Fibroblast of skin of back (primary cell): ENCODE measurements at places on chromosomes 1 and 21.

GRCh38 chr21:34129039-34129891 lies 55.9 kb downstream of the MRPS6 start:
- peak; percentile 90 for DNase-seq

DNA sequence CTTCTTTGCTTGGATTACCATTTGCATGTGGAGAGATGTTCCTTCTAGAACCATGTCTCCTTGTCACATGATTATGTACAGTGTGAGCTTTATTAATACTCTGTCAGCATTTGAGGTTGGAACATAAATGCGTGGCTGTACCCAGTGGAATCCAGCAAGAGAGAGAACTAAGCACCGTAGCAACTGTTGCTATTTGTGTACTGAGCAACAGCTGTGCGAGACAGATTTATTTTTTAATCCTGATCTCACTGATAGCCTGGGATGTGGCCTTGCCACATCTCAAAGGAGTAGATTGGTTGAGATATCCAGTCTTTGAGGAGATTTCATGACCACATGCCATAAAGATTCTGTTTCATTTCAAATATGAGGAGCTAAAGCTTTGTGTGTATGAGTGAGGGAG lies 43.4 kb downstream of the KIF1B start:
- peak; percentile 81 for DNase-seq

GRCh38 chr1:64703600-64703999 lies 41.3 kb upstream of the RAVER2 start:
- no peak for DNase-seq

- no peak for DNase-seq
Observed at GRCh38 chr21:29078869-29079767, 5.7 kb upstream of the CCT8 start.

GRCh38 chr1:60963167-60963940 lies 119.0 kb upstream of the NFIA start:
- peak; percentile 38 for DNase-seq

DNA sequence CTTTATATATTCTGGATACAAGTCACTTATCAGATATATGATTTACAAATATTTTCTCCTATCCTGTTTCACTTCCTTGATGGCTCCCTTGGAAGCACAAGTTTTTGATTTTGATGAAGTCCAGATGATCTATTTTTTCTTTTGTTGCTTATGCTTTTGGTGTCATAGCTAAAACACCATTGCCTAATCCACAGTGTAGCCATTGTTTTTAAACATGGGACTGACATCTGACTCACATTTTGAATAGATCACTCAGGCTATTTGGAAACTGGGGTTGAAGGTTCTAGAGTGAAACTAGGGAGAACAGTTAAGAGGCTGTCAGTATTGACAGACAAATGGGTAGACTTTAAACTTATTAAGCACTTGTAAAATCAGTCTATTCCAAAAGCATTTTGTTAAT lies 16.6 kb downstream of the AK4 start:
- no peak for DNase-seq

DNA sequence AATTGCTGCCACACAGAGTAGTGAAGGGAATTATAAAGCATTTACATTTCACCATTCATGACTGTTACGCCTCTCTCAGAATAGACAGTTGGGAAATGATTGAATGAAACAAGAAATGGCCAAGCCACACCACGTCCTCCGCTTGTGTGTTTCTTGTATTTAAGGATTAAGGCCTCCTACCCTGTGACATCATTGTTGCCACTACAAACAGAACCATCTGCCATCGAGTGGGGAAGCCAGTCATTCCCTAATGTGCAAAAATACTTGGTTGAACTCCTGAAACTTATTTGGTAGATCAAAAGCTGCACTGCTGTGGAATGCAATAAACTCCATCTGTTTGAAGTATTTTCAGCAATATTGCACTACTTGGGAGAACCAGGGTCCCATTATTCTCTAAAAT lies 99.0 kb upstream of the C1orf105 start:
- peak; percentile 78 for DNase-seq

- no peak for DNase-seq
Observed at GRCh38 chr21:42846221-42846620, 33.1 kb downstream of the WDR4 start.

DNA sequence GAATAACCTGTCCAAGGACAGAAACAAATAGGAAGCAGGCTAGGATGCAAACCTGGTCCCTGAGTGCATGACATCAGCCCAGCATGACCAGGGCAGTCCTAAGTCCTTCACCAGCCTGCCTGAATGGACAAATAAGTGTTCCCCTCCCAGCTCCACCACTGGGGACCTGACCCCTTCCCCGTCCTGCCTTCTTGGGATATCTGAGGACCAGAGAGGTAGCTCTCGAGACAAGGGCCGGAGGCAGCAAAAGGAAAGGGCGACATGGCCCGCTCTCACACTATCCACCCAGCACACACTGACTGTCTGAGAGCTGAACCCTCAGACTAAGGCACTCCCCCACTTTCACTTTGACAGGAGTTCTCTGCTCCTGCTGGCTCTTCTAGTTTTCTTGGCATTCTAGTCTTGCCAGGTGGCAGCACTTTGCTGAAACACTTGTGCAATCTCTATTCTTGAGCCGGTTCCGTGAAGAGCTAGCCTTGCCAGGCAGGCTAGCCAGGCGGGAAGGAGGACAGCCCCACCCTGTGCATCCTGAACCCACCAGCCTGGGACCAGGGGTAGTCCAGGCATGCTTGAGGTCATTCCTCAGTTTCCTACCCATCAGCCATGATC lies 251.1 kb upstream of the RAB4A start:
- no peak for DNase-seq

- DNase-seq, result no peak
Observed at GRCh38 chr1:208799186-208799585, 555.0 kb upstream of the PLXNA2 start.

- DNase-seq, result no peak
Observed at GRCh38 chr21:45161038-45161945, 86.9 kb downstream of the ADARB1 start.

DNA sequence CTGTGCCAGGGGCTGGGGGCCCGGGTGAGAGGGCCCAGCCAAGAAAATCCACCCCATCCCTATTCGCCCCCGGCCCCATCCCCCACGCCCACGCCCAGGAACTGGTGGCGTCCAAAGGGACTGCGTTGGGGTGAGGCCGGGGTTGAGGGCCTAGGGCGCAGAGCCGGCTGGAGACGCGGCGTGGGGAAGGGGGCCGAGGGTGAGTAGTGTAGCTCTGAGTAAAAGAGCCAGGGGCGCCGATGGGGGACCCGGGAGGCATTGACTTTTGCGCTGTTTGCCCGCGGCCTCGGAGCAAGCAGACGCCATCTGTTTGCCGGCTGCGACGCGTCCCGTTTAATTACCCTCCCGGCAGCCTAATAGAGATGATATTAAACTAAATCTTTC lies 3.5 kb upstream of the DMRTA2 start:
- no peak for DNase-seq

- DNase-seq, result peak; percentile 96
Observed at GRCh38 chr1:234963180-234963903, 165.3 kb downstream of the TOMM20 start.

DNA sequence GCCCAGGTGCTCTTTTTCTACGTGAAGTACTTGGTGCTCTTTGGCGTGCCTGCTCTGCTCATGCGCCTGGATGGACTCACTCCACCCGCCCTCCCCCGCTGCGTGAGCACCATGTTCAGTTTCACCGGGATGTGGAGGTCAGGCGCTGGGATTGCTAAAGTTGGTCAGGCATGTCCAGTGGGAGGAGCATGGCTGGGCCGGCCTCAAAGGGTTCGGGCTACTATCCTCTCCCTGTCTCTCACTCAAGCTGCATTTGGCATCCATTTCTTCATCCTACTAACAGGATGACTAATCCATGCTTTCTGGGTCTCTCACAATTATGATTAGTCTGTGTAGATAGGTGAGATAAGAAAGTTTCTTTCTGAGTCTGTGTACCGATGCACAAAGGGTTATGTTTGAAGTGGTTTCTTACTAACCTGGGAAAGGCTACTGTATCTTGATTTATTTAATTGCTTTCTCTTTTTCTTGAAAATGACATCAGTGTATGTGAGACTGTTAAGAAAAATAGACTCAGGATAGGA lies 135.9 kb downstream of the HHAT start:
- no peak for DNase-seq

- no peak for DNase-seq
Observed at GRCh38 chr1:38456531-38456876, 403.1 kb downstream of the RRAGC start.

DNA sequence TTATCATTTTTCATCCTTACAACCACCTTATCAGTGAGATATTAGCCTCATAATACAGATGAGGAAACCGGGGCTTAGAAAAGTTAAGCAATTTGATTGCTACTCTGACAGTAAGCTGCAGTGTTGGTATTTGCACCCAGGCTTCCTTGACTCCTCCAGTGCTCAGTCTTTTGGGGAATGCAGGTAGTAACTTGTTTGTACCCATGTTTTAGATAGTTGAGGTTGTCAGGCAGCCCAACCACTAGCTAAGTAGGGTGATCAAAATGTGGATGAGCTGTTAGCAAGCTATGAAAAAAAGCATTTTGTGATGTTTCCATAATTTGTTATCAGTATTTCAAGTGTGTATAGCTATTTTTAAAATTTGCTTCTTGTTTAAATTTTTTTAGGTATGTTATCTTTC lies 80.8 kb downstream of the SASS6 start:
- DNase-seq, result peak; percentile 13

GRCh38 chr1:1035291-1035943 lies 15.5 kb downstream of the AGRN start:
- DNase-seq, result no peak

- DNase-seq, result no peak
Observed at GRCh38 chr1:10773851-10774614, 22.4 kb downstream of the CASZ1 start.

DNA sequence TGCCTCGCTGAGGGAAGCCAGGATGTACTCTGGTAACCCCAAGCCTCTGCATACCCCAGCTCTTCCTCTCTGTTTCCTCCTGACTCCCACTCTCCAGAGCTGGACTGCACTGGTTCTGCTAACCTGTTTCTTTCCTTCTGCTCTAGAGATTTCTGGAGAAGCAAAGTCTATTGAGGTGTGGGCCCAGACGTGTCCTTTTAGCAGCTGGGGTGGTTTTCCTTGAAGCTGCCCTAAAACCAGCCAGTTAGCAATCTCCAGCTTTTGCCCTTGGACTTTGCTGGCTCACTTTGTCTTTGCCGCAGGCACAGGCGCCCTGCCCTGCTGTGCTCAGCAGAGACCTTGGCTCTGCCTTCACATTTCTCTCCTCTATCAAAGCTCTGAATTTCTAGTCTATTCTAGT lies 171.8 kb upstream of the IVNS1ABP start:
- no peak for DNase-seq

- DNase-seq, result no peak
Observed at GRCh38 chr1:178418284-178418955, 78.3 kb downstream of the CLEC20A start.

DNA sequence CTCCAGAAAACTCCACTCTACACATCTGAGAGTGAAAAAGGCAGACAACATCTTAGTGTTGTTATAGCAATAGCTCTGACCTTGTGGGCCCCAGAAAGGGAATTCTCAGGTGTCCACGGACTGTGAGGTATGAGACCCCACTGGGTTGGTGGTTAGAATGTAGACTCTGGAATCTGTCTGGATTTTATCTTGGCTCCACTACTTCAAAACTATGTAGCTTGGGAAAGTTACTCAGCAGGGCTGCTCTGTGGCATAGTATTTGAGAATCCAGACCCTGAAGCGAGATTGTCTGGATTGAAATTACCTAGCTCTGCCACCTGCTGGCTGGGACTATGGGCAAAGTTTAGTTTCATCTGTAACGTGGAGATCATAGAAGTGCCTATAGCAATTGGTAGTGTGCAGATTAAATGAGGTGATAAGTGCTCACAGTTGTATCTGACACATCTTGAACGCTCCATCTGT lies 25.8 kb downstream of the PRDM2 start:
- DNase-seq, result peak; percentile 74

DNA sequence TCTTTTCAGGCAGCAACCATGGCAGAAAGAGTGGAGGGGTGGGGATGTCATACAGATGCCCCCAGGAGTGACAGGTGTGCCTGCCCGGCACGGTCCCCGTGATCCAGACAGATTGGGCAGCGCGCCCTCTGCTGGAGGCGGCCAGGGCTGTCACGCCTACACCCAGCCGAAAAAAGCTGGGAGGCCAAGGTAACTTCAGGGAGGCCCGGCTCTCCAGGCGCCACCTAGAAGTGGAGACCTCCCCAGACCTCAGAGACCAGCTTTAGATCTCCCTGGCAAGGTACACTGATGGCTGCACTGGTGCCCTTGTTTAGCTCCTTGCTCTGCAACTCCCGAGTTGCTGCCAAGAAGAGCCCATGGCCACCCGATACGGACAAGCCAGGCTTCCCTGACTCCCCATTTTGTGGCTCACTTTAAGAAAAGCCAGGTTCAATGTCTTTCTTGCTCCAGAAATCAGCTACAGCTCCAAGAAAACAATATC lies 6.6 kb downstream of the GOLT1A start:
- peak; percentile 24 for DNase-seq

DNA sequence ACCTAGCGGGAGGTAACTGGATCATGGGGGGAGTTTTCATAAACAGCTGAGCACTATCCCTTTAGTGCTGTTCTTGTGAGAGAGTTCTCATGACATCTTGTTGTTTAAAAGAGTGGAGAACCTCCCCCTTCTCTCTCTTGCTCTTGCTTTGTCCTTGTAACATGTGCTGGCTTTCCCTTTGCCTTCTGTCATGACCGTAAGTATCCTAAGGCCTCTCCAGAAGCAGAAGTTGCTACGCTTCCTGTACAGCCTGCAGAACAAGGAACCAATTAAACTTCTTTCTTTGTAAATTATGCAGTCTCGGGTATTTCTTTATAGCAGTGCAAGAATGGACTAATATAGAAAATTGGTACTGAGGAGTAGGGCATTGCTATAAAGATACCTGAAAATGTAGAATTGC lies 515.6 kb downstream of the NEGR1 start:
- DNase-seq, result no peak

DNA sequence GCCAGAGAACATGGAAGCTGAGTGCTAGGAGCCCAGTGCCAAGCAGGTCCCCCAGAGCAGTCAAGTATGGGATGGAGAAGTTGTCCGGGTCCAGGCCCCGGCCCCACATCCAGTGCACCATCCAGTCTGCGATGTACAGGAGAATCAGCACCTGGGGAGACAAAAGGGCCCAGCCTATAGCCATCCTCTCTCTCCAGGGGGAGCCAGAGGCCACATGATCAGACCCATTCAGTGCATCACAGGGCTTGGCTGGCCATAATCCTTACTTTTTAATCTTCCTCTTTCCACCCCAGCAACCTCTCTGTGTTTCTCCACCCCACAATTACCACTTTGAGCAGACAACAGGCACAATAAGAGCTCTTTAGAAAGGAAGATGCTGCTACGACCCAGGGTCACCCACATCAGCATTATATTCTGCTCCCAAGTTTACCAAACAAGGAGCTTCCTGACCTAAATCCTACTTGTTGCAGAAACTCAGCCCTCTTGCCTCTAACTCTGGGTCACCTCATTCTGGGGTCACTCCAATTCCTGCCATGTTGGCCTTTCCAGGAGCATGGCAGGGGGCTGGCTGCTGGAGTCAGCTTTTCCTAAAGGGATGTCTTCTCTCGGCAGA lies 16.4 kb upstream of the RAB29 start:
- peak; percentile 57 for DNase-seq
